Stimulated activated CD4-positive, alpha-beta T cell treated with anti-CD3 and anti-CD28 coated beads, Interleukin-15, amount 100 ng/mL, for 1 hour (primary cell): ENCODE measurements at places on chromosomes 1 and 21.

- no peak for DNase-seq
These were observed 138.9 kb upstream of the VAMP3 start for GRCh38 chr1:7632176-7632575.

GRCh38 chr1:178513278-178513983 lies 522 bp downstream of the TEX35 start:
- DNase-seq, result no peak

DNA sequence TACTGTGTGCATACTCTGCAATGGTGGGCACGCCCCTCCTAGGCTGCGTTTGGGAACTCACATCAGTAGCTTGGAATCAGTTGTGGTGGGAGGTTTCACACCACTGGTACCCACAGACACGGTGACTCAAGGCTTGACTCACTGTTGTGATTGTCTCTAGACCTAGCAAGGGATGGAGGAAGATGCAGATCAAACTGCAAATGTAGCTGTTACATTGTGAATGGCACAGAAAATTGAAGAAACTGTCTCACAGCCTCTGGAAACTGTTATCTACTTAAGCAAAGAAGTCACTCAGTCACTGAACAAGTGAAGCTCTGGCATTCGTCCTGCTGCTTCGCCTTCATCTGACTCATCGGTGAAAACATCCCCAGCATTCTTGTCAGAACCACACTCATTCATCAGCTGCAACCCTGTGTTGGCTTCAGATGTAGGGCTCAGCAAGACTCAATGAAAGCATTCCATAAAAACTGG lies 59.5 kb downstream of the POFUT2 start:
- DNase-seq, result peak; percentile 31

DNA sequence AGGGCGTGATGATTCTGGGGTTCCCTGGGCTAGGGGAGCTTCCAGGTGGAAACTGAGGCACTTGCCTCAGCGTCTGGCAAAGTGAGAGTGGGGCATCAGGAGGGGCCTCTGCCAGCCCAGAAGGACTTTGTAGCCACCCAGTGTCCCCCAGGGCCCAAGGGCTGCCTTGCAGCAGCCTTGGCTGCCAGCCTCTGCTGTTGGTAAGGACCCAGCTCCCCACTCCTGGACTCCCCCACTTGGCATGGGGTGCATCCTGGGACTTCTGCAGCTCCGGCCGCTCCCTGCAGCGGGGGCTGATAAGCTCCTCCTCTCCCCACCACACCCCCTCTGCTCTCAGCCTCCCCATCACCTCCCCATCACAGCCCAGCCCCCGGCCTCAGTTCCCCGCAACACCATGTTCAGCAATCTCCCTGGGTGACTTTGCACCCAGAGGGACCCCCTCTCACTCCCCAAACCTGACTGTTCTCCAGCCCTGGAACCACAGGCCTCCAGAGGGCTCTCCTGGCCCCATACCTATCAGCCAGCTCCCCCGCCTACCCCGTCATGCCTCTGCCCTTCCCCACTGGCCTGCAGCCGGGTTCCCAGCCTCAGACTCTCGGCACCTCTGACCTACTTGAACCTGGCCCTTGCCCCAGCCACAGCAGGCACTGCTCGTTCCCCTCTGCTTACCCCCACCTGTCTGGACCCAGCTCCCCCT lies 113.0 kb downstream of the CRYAA start:
- DNase-seq, result no peak

GRCh38 chr1:244887281-244887680 lies 22.9 kb upstream of the HNRNPU start:
- no peak for DNase-seq

- no peak for DNase-seq
These were observed 610 bp downstream of the AJAP1 start for GRCh38 chr1:4654764-4655673.

GRCh38 chr1:230212405-230212936 lies 145.4 kb downstream of the GALNT2 start:
- DNase-seq, result no peak

DNA sequence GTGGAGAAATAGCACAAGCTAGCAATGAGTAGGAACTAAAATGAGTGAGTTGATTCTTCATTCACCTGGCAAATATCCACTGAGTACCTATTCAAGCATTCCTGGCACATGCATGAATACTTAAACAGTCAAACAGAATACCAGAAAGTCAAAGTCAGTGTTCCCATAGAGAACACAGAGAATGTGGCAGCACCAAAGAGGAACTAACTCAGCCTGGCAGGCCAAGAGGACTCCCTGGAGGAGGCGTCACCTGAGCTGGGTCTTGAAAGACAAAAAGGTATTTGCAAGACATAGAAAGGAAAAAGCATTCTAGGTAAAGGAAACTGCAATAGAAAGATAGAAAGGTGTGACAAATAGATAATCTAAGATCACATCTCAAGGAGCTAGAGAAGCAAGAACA lies 49.7 kb downstream of the DMRTA2 start:
- DNase-seq, result no peak

DNA sequence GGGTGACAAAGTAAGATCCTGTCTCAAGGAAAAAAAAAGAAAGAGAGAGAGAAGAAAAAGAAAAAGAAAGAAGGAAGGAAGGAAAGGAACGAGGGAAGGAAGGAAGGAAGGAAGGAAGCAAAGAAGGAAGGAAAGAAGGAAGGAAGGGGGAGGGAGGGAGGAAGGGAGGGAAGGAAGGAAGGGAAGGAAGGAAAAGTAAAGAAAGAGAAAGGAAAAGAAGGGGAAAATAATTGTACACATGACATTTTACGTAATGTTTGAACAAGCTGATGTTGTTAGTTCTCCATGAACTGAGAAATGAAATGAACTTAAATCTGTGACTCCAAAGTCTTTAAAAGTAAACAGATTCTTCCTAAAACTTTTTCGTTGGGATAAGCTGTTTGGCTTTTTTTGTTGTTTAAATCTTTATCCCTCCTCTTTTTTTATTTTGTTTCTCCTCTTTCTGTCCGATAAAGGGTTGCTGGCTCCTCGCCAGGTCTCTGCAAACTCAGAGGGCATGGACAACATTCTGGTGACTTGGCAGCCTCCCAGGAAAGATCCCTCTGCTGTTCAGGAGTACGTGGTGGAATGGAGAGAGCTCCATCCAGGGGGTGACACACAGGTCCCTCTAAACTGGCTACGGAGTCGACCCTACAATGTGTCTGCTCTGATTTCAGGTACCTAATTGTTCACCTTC lies 59.8 kb downstream of the IL12RB2 start:
- no peak for DNase-seq

GRCh38 chr1:5491207-5491904 lies 500.9 kb downstream of the NPHP4 start:
- DNase-seq, result no peak

DNA sequence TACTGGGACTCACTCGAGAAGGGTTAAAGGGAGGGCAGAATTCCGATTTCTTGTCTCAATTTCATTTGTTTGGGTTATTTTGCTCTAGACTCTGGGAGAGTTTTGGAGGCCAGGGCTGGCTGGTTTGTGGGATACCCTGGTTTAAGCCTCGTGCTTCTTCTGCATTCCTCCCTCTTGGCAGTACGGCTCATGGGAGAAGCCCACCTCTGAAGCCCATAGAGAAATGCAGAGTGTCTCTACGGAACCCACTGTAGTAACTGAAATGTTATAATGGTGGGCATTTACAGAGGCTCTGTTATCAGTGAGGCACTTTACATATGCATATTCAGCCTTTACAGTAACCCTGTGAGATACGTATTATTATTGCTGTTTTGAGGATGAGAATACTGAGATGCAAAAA lies 43.9 kb downstream of the ROR1 start:
- DNase-seq, result no peak

- no peak for DNase-seq
These were observed 7.8 kb downstream of the GNPAT start for GRCh38 chr1:231248778-231249177.

GRCh38 chr1:226061841-226062557 lies 517 bp upstream of the H3-3A start:
- peak; percentile 20 for DNase-seq

GRCh38 chr1:117061986-117062415 lies 1.9 kb downstream of the TTF2 start:
- DNase-seq, result no peak

- no peak for DNase-seq
These were observed 31.7 kb upstream of the FNBP1L start for GRCh38 chr1:93416183-93416582.

- no peak for DNase-seq
These were observed 39.1 kb upstream of the PADI1 start for GRCh38 chr1:17165823-17166222.

DNA sequence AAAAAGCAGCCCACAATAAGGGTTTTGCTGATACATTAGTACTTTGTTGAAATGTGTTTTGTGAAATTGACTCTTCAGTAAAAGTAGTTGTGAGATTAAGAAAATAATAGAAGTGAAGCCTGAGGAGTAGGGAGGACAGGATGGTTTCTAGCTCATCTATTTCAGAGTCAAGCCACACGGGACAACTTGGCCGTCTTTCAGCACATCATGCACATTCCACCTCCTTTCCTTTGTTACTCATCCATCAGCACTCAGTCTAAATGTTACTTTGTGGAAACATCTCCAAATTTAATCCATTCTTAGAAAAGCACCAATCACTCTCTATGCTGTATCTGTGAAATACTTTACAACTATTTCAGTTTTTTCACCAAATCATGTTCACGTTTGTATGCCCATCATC lies 223.3 kb downstream of the FGGY start:
- DNase-seq, result no peak

DNA sequence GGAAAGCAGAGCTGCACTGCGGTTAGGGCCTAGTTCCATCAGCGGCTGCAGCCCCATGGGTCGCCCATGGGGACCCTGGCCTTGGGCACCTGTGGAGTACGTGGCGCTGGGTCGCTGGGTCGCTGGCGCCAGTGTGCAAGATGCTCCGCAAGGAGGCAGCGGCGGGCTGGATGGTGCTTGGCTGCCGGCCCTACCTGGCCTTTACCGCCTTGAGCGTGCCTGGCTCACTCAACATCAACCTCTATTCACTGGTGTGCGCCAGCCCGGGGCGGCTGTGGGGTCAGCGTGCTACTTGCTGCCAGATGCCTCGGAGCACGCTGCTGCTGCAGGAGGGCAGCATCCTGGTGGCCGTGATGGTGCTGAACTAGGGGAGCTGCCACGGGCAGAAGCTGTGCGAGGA lies 85.1 kb upstream of the RHOU start:
- DNase-seq, result no peak

DNA sequence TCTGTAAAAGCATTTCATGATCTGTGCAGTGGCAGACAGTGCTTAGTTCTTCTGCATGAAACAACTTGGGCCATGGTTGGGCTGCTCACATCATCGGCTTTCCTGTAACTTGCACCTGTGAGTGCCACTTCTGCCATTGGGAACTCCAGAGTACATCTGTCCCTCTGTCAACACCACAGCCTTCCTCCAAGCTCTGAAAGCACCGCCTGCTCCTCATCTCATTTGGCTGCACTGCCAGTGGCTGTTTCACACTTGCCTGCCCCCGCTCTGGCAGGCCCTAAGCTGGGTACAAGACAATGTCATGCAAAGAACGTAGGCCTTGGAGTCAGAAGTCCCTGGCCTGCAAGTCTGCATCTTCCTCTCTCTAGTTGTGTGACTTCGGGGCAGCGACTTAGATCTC lies 46.4 kb downstream of the DDX20 start:
- no peak for DNase-seq
